ENCODE measurements at places on chromosomes 11 and 22.

DNA sequence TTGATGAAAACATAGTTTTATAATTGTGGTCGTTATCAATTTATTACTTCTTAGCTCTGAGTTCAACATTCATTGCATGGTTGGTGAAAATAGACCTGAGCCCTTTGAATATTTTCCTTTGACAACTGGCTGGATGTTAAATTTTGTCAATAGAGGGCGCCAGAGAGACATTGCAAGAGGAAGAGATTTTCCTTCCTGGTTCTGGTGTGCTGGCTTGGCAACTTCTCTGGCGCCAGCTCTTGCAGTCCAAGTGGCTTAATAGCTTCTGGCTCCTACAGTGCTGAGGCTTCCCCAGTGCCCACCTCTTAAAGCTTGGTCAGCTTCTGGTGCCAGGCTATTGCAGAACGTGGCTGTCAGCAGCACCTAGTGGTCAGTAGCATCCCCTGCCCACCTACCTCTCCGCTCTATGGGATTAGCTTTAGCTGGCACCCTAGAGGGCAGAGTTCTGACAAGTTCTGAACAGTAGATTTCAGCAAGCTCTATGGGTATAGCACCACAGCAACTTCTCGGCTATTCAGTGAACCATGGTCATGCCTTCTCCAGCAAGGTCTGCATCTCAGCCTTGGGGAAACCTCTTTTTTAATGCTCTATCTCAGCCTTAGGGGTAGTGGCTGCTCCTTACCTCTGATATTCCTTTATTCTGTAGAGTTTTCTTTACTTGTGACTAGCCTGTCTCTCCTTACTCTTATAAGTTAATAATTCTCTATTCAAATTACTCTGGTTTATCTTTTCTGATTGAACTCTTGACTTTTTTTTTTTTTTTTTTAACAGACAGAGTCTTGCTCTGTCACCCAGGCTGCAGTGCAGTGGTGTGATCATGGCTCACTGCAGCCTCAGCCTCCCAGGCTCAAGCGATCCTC, 59.4 kb downstream of the ACER3 start:
- DNase-seq = peak; percentile 19

DNA sequence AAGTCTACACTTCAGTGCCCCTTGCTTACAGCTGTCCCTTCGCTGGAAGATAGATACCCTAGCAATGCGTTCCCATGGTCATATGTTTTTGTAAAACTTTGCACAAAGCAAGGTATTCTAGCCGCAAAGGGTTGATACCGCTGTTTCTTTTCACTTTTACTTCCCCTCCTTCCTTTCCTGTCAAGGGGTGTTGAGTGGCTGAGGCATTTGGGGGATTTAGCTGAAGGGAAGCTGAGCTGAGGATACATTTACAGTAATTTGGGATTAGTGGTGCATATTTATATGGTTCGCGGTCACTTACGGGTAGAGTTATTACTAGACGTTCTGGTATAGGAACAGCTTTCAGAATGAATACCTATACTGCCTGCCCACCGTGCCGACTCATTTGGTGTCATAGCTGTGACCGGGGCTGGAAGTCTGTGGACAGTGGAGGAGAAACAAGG, 86.9 kb upstream of the WNT11 start:
- no peak for DNase-seq

DNA sequence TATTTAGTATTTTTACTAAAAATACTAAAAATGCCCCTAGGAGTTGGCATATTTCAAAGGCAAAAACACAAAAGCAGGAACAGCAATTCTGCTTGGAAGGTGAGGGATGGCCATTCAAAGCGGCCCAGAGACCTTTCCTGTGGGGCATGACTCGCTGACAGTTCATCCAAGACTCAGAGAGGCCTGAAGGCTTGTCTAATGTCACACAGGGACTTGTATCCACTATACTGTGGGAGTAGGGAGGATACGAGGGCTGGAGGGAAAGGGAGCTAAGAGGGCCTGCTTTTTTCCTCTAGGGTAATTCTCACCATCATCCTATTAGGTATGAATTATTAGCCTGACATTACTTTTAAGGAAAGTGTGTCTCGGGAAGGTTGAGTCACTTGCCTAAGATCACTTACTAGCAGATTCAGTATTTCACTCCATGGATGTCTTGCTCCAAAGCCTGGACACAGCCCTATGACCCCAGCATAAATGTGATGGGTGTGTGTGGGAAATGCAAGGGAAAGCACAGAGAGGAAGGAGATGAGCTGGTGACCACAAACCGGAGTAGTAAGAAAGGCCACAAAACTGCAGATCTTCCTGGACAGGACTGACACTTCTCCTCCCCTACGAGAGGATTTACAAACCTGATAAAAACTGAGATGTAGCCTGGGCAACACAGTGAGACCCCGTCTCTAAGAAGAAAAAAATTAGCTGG, 16.7 kb upstream of the UCP3 start:
- no peak for DNase-seq

DNA sequence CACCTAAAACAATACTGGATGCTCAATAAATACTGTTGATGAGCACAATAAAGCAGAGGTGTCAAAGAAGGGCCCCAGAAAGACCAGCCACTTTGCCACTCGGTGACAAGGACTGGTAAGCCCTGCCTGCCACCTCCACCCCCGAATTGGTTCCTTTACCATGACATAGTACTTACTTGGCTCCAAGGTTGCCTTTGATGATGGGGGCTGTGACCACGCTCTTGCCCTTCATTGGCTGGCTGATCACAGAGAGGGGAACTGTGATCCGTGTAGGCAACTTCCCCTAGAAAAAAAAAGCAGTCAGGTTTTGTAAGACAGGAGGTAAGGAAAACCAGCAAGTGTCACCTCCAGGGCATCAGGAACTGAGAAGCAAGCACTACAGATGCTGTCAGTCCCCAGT, 29.7 kb downstream of the NFRKB start:
- no peak for DNase-seq

DNA sequence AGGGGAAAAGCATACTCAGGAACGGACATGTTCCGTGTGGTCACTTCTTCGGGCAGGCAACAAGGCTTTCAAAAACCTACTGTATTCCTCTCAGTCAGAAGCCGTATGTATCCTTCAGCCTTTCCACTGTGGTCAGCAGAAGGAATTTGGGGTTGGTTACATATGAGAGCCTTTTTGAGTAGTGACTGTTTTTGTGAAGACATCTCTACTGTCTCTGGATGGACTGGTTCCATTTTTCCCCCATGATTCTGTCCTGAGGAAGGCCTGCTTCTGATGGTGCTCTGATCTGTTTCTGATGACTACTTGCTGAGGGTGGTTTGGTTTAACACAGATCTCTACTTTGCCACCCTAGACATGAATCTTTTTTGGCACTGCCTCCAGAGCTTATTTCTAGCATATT, 63.7 kb upstream of the HORMAD2 start:
- no peak for DNase-seq

DNA sequence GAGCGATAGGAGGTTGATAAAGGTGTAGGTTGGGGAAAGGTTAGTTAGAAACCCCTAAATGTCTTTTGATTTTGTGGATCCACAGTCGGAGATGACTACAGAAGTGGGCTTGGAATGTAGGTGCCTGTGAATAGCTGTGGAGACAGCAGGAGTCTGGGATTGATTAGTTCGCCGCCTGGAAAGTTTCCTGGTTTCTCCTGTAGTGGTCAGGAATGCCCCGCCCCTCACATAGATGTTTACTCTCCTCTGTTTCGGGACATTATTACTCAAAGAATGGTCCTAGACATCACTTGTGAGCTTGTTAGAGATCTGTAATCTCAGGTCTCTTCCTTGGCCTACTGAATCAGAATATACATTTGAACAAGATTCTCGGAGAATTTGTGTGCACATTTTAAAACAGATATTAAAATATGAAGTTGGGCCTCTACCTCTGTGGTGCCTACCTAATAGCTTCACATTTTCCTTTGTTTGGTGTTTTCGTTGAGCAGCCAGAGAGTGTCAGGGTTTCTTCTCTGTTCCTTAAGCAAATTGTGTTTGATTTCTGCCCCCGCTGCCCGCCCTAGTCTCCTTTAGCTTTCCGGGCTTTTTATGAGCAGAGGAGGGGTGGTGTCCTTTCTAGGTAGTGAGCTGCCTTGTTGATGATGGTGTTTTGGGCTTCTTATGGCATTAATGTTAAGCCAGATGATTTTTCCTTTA, 89.4 kb downstream of the PPP6R3 start:
- no peak for DNase-seq

GRCh38 chr11:95711945-95712221, 77.7 kb downstream of the FAM76B start:
- DNase-seq = no peak

DNA sequence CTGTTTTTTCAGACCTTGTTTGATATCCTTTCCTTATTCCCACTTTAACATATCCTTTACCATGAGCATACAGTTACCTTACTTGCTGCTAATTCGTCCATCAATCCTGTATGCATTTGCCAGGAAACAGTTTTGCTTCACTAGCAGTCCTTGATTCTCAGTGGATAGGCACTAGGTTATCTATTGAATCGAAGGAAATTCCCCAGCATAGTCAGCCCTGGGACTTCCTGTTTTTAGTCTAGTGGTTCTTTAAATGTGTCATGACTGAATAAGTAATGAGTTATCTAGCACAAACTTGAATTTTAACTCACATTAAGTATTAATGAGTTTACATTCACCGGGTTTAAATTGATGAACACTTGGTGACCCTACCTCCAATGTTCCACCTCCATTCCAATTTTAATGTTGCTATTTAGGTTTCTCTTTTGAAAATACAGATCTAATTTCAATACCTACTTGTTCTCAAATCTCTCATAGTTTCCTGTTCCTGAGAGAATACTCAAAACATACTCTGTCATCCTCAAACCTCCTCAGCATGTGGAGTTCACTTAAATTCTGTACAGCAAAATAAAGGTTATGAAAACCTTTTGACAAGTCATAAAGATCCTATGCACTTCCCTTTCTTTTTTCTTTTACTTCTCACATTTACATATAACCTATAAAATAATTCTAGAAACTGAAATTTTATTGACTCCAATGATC, 1375.1 kb upstream of the TENM4 start:
- no peak for DNase-seq

GRCh38 chr22:29647954-29648737, 44.7 kb downstream of the NF2 start:
- no peak for DNase-seq

DNA sequence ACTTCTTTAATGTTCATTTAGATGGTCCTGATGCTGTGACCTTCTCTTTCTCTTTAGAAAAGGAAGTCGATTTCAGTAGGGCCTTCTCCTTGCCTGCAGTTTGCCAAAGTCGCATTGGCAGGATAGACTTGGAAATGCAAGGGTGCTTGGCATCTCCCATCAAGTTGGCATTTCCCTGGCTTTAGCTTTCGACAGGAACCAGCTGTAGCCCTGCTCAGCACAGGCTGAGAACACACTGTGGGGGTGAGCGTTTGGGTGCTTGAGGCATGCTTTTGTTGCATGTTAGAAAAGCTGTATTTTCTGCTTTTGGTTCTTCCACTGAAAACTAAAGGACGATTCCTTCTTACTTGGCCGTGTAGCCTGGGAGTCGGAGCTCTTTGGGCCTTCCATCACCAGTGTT, 37.7 kb downstream of the LDLRAD3 start:
- DNase-seq = no peak

- no peak for DNase-seq
Observed at GRCh38 chr11:77791301-77791700, 29.2 kb downstream of the RSF1 start.

DNA sequence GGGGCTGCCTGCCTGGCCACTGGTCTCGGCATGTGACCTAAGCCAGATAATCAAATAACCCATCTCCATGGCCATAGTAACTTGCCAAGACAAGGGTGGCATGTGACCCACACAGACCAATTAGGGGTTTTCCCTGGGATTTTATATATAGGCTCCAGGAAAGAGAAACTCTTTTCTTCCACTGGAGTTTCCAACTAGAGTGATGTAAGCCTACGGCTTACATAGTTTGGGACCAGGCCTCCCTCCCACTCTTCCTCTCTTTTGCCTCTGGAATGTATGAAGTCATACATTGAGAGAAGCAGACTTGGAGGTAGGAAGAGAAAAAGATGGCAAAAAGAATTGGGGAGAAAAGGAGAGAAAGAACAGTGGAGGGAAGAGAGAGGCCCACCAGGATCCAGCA, 84.6 kb upstream of the LDLRAD3 start:
- no peak for DNase-seq

- no peak for DNase-seq
Observed at GRCh38 chr11:17604915-17605233, 57.8 kb downstream of the OTOG start.

DNA sequence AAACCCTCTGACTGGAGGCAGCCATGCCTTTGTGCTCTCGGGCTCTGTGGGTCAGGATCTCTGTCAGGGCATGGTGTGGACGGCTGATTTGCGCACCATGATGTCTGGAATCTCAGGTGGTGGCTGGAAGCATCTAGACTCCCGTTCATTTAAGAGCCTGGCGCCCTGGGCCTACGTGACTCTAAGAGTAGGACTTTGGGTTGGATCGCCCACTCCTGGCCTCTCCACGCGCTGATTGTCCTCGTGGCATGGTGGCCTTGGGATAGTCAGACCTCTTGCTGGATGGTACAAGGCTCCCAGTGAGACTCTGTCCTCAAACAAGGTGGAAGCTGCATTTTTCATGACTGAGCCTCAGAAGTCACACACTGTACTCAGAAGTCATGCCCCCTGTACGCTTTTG, 224.3 kb downstream of the TBC1D22A start:
- no peak for DNase-seq

DNA sequence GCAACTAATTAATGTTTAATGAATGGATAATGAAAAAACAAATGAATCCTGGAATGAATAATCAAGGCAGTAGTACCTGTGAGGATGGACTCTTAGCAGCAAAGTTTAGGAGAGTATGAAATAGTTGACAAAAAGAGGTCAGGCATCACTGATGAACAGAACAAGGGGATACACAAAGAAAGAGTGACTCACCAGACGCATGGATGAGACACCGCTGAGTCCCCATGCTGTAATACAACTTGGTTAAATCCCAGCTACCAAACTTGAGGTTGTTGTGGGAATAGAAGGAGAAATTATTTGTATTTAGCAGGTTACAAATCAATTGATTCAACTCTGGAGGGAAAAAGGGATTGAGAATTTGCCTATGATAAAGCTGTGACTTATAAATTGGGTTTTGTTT, 976.9 kb upstream of the TENM4 start:
- DNase-seq = no peak

DNA sequence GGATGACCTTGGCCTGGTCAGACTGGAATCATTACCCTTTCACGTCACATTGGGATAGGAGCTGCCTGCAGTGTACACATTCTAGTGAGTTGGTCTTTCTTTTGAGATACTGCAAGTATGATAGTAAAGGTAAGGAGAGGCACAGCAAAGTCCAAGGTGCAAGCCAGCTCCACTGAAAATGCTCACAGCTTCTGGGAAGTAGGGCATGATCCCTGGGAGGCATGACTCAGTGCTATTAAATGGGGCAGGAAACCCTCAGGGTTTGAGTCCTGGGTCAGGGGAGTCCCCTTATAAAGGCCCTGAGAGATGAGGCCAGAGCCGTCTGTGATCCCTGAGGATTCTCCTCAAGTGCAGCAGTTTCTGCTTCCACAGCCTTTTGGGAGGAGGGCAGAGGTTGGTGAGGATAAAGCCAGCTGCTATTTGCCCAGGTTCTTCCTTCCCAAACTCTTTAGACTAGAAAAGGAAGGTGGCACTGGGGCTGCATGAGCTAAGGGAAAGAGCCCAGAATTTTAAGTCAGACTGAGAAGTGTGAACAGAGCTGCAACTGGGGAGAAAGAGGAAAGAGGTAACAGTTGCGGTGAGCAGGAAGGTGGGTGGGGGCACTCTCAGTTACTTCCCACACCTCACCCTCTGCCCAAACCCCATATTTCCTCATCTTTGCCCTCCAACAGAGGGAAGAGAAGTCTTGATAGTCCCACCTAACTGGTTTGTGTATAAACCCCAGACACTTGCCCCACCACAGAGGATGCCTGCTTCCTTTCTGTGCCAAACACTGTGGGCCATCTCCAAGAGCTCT, 14.4 kb upstream of the OR52K1 start:
- DNase-seq = no peak

Measured in activated CD4-positive, alpha-beta T cell treated with anti-CD3 and anti-CD28 coated beads for 24 hours (primary cell).